ENCODE measurements at places on chromosomes 5 and 9. TPM values are rescaled to one million over a fixed set of nuclear protein-coding genes. Genes with fewer than 3 reads are reported as not detected.

GZMA gene
- not detected for total RNA-seq

DBH gene
- not detected for total RNA-seq

HRCT1 gene
- total RNA-seq: 7.3 TPM

PRRX2 gene
- not detected for total RNA-seq

ECSCR gene
- not detected for total RNA-seq

MARVELD2 gene
- total RNA-seq: 0.13 TPM

DNAI1 gene
- 0.11 TPM for total RNA-seq

SH3RF2 gene
- 0.58 TPM for total RNA-seq

DIAPH1 gene
- total RNA-seq: 55.8 TPM

PCDHB11 gene
- 3.9 TPM for total RNA-seq

EPB41L4B gene
- total RNA-seq: 0.45 TPM

FCHO2 gene
- 3.6 TPM for total RNA-seq

FAM53C gene
- total RNA-seq: 39.6 TPM

CDC20B gene
- total RNA-seq: not detected

BRINP1 gene
- total RNA-seq: not detected

ARL10 gene
- 1.4 TPM for total RNA-seq

PCDHGC4 gene
- 1.8 TPM for total RNA-seq

SIL1 gene
- 53.6 TPM for total RNA-seq

GSN gene
- total RNA-seq: 430 TPM

ANXA2R gene
- total RNA-seq: 2.8 TPM

VLDLR gene
- total RNA-seq: 4.6 TPM

ADAM19 gene
- 25.7 TPM for total RNA-seq

LMBRD2 gene
- total RNA-seq: 14.7 TPM

TPD52L3 gene
- total RNA-seq: not detected

All from A375 (cell line).